ENCODE measurements at places on chromosomes 2 and 18.

- no peak for DNase-seq
These were observed 133.2 kb downstream of the ZNF532 start for GRCh38 chr18:58997811-58998337.

DNA sequence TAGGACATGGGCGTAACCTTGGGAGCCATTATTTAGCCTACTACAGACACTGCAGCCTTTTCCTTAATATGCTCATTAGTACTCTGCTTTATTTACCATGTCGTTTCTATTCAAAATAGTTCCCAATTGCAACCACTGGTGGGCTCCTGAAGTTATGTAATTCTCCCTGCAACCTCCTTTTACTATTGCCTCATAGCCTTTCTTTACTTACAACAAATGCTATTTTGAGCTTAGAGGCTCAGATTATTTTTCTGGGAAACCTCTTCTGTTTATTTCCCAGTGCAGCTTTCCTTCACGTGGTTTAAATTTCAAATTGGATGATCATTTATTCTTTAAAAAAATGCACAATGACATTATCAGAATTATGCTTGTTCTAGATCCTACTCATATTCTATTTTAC lies 492.3 kb upstream of the TMEFF2 start:
- DNase-seq = no peak

- no peak for DNase-seq
These were observed 9.0 kb upstream of the SLC35F6 start for GRCh38 chr2:26754972-26755670.

DNA sequence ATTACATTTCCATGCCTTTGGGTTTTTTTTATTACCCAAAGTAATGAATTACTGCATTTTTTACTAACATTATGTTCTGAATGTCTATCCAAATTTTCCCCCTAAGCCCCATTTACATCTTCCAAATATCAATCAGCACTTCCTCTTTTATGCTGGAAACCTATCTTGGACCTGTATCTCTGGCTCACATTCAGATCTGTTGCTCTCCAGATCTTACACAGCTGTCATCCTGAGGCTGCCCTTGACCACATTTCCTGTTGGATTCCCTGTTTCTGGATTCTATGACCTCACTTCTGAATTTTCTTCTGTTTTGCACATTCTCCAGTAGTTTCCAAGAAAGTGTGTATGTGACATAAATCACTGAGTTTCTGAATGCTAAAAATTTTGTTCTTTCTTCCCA lies 146.7 kb downstream of the PDE1A start:
- DNase-seq = no peak

DNA sequence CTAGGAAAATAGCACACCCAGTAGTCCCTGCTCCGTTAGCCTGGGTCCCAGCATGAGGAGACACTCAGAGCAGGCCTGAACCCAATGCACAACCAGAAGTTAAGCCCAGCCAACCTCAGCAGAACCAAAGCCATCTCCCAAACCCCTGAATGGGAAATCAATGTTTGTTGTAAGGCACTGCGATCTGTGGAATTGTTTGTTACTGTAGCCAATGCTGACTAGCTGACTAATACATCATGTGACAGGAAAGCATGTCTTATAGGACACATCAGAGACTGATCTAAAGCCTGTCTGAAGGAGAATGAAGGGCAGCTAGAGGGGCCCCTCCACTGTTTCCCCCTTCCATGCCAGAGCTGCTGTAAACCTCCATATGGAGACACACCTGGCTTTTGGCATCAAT lies 96.4 kb downstream of the MARCHF4 start:
- DNase-seq = no peak

- no peak for DNase-seq
These were observed 192.4 kb upstream of the ERBB4 start for GRCh38 chr2:212730994-212731393.

DNA sequence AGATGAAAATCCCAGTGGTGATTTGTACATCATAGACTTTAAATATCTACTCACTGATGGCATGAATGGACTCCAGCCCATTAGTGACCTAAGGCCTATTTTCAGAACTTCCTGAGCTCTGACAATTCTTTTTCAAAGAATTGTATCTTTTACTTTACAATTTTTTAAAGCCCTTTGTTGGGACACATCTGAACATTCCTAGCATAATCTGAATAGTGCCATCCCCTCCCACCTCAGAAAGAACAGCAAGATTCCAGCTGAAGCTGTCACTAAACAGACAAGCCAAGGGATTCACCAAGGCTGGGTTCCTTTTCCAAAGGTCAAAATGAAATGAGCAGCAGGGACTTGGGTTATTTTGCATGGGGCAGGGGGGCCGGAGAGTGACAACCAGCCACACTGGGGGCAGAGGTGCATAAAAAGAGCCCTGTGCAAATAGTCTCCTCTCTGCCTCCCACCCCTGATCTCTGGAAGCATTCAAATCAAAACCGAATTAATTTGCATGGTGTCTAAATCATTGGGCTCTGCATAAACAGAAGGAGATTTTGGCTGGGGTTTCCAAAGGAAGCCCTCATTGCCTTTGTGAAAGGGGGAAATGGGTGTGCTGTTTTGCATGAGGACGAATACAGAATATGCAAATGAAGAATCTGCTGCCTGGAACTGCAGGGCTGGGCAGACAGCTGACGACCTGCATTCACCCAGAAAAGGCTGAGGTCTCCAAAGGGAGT lies 17.2 kb downstream of the EPHA4 start:
- DNase-seq = no peak

- no peak for DNase-seq
These were observed 264.6 kb upstream of the STON1 start for GRCh38 chr2:48265169-48266030.

DNA sequence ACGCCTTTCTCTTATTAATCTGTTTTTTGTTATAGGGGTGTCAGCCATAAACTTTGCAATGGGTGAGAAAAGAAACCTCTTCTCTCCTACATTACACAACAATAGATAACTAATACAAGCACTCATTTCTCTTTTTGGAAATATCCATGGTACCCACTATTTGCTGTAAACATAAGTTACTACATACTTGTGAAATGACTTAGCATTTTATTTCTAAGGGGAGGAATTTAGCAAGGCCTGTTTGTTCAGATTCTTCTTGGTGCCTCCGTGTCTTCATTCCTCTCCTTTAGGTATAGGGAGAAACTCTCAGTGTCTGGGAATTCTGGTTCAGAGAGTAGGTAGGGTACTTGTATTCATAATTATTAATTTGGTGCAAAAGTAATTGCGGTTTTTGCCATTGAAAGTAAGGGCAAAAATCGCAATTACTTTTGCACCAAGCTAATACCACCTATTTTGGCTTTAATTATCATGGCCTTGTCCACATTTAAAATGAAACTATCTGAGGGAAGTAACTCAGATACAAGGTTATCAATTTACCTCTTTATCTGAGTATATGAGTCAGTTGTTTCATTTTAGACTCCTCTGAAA lies 134.8 kb downstream of the MREG start:
- DNase-seq = no peak

Data from DMS 273 treated with DMSO at 0.1 percent for 48 hours (cell line).